ENCODE measurements at places on chromosomes 3 and 15.

DNA sequence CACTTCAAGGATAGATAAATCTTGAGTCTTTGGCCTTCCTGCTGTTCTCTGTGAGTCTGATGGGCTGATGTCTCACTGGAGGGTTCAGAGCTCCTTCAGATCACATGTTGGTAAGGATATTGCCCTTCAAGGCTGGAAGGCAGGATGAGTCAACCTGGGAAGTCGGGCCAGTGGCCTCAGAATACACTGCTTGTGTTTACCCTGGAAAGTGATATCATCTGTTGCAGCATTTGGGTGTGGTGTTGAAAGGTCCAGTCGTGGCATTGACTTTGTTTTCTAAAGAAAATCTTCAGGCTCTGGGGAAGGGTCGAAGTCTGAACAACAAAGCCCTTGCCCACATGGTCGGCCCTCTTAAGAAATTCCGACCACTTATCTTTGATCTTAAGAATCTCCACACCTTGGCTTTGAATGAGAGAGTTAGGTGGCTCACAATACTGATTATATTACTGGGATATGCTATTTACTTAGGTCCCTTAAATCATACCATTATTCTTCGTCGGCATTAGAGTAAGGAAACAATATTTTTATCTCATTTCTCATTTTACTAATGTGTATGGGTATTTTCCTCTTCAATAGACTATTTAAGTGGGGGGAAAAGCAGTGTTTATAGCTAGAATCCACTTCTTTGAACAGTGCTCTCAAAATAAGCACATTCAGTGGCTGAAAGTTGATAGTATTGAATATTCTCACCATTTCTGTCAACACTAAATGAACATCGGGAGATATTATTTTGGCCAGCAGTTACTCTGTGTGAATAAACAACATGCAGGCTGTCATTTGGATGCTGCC, 303.9 kb upstream of the RASGRP1 start:
- DNase-seq: no peak

GRCh38 chr3:10286596-10287295, 6.0 kb downstream of the GHRL start:
- DNase-seq: no peak

- no peak for DNase-seq
Measured at GRCh38 chr3:66075281-66075680, 36.6 kb upstream of the MAGI1 start.

- DNase-seq: no peak
Measured at GRCh38 chr15:67717776-67718175, 107.5 kb upstream of the SKOR1 start.

DNA sequence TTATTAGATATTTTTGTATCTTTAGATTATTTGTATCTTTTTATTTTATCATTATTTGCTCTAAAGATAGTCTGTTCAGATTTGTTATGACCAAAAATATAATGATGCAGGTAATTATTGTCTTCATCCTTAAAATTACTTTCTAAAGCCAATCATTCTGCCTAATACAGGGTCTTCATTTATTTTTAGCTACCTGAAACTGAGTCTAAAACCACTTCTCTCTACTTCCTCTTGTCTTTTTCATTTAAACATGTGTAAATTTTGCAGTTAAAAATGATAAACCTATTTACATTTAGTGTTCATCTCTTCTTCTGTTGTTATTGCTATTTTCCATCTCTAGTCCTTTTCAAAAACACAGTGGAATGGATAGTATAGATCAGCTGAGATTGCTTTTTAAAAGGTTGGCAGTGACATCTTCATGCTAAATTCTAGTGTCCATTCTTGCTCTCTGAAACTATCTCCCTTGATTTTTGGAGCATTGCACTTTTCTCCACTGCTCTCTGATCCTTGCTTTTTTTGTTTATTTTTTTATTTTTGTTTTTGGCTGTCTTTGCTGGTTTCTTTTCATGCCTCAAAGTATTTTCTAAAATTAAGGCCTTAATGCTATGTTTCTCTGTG, 91.8 kb downstream of the UBE2E2 start:
- DNase-seq: no peak

DNA sequence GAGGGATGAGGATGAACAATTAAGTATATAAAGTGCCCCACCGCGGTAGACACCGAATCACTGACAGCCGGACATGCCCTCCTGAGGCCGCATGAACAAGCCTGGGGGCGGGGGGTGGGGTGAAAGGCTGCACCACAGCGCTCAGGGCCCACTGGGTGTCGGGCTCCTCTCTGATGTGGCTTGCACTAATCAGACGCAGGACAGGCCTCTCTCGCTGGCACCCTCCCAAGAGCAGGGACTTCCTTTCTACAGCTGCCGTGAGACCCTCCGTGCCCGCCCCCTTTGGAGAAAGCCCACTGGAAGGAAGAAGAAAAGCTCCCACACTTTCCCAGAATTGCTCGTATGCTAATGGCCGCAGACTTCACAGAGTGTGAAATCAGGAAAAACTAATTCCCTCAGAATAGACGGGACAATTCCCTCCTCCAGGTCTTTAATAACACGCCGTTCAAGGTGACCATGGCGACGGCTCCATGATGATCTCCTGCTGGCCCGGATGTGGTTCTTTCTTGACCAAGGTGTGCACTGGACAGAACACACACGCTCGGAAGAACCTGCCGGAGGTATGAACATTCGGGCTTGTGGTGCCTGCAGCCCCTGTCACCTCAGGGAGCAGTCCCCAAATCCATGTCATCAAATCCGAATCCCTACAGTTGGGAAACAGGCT, 32.0 kb downstream of the IQSEC1 start:
- DNase-seq: no peak

DNA sequence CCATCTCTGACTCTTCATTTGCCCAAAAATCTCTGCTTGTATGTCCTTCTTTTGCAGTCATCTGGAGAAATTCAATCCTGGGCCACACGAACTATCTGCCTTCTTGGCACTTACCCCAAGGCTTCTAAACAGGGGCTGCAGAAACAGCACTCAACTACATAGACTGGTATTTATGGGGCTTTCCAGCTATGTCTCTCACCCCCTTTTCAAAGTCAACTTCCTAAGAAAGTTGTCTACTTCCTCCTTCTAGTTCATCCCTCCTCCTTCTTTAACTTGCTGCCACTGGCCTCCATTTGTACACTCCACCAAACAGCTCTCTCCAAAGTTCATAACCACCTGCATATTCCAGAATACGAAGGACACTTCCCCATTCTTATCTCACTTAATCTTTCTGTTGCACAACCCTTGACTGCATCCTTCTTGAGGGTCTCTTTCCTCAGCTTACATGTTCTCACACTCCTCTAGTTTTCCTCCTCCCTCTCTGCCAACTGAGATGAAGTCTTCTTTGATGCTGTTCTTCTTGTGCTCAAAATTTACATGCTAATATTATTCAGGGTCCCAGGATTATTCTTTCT, 55.2 kb downstream of the PLD1 start:
- no peak for DNase-seq

GRCh38 chr15:62253294-62253693, 88.2 kb upstream of the C2CD4B start:
- no peak for DNase-seq

- no peak for DNase-seq
Measured at GRCh38 chr3:44280631-44281030, 38.9 kb downstream of the TOPAZ1 start.

All from NCI-H1436 treated with DMSO at 0.1 percent for 48 hours (cell line).